Chondrocyte (in vitro differentiated cells): ENCODE measurements at places on chromosomes 4 and X. TPM values are rescaled to one million over a fixed set of nuclear protein-coding genes. Genes with fewer than 3 reads are reported as not detected.

DNA sequence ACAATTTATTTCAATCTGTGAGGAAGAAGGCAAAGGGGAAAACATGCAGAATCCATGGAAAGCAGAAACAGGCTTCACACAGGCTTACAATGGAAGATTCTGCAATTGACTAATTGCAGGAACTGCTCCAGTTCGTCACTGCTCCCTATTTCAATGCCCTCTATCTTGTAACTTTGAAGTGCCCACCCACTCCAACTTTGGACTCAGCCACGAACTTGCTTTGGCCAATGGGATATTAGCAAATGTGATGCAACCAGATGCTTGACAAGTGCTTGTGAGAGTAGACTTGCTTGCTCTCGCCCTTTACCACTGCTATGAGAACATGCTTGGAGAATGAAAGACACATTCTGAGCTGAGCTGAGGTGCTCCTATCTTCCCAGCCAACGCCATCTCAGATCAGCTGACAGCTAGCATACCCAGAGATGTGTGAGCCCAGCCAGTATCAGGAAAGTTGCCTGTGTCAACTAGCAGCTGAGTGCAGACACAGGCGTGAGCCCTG, 105.7 kb upstream of the PTCHD1 start:
- DNase-seq: no peak

- DNase-seq: peak; percentile 79
Measured at GRCh38 chr4:148443512-148444295, 1.5 kb upstream of the NR3C2 start.

The YY2 gene
- total RNA-seq: 3.6 to 4.9 TPM (median 4.7 TPM) in 3 replicates

- no peak for DNase-seq
Measured at GRCh38 chr4:166622425-166622977, 611.8 kb downstream of the SPOCK3 start.

GRCh38 chr4:184506527-184507121, 32.3 kb upstream of the IRF2 start:
- no peak for DNase-seq
